ENCODE measurements at places on chromosomes 4 and X. TPM values are rescaled to one million over a fixed set of nuclear protein-coding genes. Genes with fewer than 3 reads are reported as not detected.

RASL11B gene
- 2.3 TPM for total RNA-seq

ZNF711 gene
- total RNA-seq: 0.86 TPM

TGIF2LX gene
- not detected for total RNA-seq

TAF9B gene
- total RNA-seq: 50.7 TPM

CDKL2 gene
- 3.3 TPM for total RNA-seq

CT47B1 gene
- total RNA-seq: not detected

SYTL4 gene
- 30.7 TPM for total RNA-seq

XPNPEP2 gene
- total RNA-seq: 4.6 TPM

DNA sequence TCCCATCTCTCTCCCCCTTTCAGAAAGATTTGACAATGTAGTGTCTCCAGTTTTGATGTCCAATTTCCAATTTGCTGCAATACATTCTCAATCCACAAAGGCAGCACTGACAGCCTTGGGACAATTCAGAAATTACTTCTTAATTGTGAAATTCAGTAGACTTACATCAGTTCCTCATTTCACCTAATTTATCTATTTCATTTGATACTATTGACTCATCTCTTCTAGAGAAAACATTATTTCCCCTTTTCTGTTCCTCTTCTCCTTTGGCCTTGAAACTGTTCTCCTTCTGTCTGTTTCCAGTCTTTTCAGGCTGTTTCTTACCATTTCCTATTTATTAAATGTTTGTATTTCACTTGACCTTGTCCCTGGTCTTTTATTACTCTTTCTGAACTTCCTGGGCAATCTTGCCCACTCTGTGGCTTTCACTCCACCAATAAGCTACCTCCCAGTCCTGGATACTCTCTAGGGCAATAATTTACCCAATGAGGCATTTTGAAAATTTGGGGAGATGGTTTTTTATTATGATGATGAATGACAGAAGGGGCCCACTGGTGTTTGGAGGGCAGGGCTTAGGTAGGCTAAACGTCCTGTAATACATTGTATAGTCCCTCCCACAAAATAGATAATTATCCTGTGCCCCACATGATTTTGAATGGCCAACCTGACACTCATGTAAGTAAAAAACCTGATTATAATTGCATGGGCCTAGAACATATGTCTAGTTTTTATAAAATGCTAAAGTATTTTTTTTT is 498.0 kb upstream of the BOD1L1 start:
- no peak for DNase-seq

DNA sequence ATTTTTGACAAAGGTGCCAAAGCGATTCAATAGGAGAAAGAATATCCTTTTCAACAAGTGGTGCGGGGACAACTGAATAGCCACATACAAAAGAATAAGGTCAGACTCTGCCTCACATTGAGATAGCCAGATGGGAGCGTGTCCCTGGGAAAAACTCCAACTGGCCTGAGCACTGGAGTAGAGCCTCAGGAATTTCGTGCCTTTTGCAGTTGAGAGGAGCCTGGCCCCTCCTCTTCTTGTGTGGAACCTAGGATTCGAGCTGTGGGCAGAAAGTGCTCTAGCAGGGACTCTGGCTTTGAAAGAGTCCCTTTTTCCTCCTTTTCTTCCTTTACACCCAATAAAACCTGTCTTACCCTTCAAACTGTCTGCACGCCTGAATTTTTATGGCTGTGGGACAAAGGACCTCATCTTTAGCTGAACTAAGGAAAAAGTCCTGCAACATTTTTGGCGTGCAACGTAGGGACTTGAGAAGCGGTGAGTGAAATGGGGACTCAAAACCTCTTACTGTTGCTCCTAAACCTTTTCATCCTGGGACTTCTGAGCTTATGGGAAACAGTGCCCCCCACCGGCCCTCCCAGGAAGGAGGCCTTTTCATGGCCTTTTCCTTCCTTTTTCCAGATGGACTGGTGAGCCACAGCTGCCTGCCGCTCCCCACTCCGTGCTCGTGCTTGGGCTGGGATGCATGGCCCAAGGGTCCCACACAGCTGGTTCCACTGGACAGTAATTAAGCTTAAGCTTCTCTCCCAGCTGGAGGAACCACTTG is 68.6 kb downstream of the BMP15 start:
- no peak for DNase-seq

GRCh38 chr4:80054375-80054774 is 18.7 kb downstream of the ANTXR2 start:
- no peak for DNase-seq

DNA sequence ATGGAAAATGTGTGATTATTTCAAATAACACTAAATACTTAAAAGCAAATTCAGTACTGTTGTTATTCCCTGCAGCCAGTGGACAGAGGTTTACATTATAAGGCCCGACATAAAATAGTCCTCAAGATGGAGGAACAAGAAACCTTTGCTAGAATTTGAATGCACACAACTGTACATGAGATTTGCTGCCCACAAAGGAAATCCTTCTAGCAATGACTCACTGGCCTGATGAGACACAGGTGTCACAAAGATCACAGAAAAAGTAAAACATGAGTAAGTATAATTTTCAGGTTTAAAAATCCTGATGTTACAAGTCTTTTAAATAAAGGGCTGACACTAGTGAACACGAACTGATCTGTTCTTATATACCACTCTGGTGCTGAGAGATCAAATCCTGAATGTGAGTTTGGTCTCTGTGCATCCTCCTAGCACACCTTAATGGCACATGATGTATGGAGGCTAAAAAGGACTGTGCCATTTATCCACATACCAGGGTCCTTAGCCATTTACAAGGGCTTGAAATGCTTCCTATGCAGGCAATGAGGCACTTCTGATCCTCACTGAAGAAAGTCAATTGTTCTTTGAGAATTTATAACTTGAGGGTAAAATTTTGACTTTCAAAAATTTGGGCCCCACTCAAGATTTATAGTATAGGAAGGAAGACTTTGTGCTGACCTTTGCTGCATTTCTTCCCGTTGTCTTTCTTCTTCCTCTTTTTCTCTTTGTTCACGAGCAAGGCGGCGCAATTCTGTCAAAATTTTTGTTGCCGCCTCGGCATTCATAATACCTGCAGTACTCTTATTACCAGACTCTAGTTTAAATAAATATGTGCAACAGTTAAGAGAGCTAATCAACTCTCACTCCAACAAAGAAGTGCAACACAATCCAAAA is 23.0 kb downstream of the MAP7D3 start:
- no peak for DNase-seq

- no peak for DNase-seq
Observed at GRCh38 chr4:93147524-93148212, 680.9 kb upstream of the ATOH1 start.

DNA sequence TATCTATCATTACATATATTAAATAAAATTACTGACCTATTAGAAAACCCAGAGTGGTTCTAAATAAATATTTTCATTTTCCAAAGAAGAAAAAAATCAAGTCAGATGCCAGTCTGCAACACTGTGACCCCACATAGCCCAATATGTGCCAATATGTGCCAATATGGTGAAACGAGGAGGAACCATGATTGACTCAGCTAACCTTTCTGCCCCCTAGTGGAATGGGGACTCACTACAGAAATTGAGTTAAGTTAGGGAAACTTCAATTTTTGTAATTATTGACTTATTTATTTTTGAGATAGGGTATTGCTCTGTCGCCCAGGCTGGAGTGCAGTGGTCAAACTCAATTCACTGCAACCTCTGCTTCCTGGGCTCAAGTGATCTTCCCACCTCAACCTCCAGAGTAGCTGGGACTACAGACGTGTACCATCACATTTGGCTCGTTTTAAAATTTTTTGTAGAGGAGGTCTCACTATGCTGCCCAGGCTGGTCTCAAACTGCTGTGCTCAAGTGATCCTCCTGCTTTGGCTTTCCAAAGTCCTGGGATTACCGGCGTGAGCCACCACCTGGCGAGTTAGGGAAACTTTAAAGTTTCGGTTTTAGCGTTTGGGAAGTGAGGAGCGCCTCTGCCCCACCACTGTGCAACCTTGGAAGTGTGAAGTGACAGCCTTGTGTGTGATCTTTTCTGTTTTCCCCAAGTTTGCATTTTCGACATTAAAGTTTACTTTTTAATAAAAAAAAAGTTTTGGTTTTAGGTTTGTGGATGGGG is 116.8 kb upstream of the SHISA3 start:
- no peak for DNase-seq

GRCh38 chr4:91914176-91914804 is 389.5 kb upstream of the GRID2 start:
- no peak for DNase-seq

DNA sequence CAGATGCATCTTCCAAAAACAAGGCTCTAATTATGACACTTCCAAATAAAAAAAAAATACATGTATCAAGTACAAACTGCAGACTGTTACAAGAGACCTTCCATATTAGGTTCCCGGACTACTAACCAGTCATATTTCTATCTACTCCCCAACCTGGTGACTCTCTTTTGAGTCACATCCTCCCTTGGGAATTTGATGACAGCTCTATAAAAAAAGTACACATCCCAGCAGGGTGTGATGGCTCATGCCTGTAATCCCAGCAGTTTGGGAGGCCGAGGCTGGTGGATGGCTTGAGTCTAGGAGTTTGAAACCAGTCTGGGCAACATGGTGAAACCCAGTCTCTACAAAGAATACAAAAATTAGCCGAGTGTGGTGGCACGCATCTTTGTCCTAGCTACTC is 14.9 kb downstream of the RPGR start:
- DNase-seq: no peak

GRCh38 chrX:79330022-79330421 is 37.1 kb downstream of the ITM2A start:
- no peak for DNase-seq

GRCh38 chr4:110878956-110879355 is 256.1 kb upstream of the PITX2 start:
- DNase-seq: no peak

GRCh38 chr4:167177925-167178324 is 56.4 kb downstream of the SPOCK3 start:
- no peak for DNase-seq

DNA sequence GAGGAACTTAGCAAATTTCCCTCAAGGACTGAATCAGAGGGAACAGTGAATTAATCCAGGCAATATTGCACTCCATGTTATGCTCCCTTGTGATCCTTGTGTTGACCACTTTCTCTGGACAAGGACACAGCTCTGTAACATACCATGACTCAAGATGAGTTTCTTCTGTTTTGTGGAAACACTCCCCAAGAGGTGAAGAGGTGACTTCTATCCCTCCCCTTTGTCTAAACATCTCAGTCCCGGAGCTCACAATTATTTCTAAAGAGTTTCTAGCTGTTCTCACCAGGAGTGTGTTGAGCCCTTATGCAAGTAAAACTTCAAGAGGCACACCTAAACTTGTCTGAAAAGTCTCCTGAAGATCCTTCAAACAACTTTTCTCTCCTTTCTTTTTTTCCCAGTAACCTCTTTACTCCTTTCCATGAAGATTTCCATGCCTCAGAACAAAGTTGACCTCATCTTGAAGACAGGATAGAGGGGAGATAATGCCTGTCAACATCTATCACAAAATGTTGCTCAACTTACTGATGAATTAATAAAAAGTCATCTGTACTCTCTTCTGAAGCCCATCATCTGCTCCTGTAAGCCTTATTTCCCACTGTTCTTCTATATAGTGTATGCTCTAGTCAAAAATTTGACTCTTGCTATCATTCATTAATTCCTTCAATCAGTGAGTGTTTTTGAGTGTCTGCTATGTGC is 429.1 kb downstream of the SPRY1 start:
- no peak for DNase-seq

- no peak for DNase-seq
Observed at GRCh38 chrX:41963348-41963747, 40.0 kb upstream of the CASK start.

DNA sequence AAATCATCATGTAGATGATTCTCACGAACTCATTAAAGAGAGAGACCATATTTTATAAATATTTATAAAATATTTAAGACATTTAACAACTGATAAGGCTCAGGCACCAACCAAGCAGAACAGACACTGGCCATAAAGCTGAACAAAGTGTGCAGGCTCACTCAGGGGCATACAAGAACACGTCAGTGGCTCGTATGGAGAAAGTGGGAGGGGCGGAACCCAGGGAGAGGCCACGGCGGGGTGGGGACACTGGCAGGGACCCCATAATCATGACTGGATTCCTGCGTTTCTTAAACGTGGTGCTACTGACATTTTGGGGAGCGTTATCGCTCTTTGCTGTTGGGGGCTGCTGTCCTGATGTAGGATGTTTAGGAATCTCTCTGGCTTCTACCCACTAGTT is 31.3 kb upstream of the FAT1 start:
- DNase-seq: no peak

GRCh38 chr4:156659570-156659969 is 312.0 kb downstream of the PDGFC start:
- no peak for DNase-seq

DNA sequence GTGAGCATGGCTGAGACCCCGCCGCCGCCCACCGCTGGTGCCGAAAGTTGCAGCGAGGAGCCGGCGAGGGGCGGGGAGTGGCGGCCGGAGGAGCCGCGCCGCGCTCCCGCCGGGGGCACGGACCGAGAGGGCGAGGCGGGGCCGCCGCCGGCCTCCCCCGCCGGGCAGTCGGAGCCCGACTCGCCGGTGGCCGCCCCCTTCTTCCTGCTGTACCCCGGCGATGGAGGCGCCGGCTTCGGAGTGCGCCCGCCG is 16.5 kb downstream of the UTP3 start:
- DNase-seq: no peak

- no peak for DNase-seq
Observed at GRCh38 chr4:138299881-138300280, 57.7 kb upstream of the SLC7A11 start.

DNA sequence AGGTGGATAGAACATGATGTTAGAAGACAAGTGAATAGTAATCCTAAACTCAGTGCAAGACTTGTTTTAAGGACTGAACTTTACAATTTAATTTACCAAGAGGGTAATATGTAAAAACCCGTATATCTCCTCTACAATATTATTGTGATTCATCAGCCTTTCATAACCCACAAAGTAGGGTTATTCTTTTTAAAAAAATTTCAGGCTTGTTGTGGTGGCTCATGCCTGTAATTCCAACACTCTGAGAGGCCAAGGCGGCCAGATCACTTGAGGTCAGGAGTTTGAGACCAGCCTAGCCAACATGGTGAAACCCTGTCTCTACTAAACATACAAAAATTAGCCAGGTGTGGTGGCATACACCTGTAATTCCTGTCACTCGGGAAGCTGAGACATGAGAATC is 7.2 kb downstream of the IBSP start:
- DNase-seq: no peak
